IPS DF 6.9 (cell line): ENCODE measurements at places on chromosomes 2 and 18.

GRCh38 chr2:238380785-238381184 lies 45.9 kb upstream of the ASB1 start:
- H3K4me3 ChIP-seq = no peak overlapping the region
- DNase-seq = no peak
- H3K27ac ChIP-seq = no peak overlapping the region
- no peaks in the 10 kb centered on the region for H3K4me1 ChIP-seq

DNA sequence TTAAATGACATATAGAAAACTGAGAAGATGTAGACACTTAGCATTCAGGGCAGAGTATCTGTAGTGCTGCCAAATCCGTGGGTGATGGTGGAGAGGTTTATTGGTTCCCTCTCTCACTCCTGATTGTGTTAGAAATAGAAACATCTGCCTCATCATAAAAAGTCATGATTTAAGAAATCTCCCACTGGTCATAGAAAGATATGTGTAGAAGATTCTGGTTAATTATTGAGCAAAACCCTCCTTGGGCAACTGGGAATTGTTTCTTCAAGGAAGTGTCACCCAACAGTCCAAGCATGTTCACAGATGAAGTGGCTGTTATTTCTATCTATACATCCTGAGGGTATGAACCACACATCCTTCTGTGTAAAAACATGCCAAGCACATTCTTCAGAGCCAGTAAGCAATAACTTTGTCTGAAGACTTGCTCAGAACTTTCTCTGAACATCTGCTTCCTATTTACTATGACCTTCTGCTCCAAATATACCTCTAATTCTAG lies 33.6 kb upstream of the CHRNA1 start:
- no peak overlapping the region for H3K27ac ChIP-seq
- DNase-seq = no peak
- H3K4me3 ChIP-seq = no peak overlapping the region

DNA sequence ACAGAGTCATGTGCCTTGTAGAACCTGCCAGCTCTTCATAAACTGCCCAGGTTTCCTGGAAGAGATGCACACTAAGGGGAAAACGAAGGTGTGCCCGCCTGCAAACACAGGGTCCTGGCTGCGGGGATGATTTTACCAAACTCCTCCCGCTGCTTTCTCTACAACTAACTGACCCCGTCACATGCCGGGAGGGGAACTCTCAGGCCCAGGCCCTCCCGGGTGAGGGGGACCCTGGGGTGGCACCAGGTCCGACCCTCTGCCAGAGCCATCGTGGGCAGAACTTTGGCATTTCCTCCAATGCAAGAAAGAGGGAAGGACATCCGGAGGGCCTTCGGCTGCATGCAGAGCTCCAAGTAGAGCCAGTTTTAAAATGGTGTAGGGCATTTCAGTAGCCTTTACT lies 28.6 kb downstream of the CAPN13 start:
- H3K27ac ChIP-seq = no peak overlapping the region
- H3K4me1 ChIP-seq = no peaks in the 10 kb centered on the region
- DNase-seq = no peak
- H3K4me3 ChIP-seq = no peak overlapping the region

DNA sequence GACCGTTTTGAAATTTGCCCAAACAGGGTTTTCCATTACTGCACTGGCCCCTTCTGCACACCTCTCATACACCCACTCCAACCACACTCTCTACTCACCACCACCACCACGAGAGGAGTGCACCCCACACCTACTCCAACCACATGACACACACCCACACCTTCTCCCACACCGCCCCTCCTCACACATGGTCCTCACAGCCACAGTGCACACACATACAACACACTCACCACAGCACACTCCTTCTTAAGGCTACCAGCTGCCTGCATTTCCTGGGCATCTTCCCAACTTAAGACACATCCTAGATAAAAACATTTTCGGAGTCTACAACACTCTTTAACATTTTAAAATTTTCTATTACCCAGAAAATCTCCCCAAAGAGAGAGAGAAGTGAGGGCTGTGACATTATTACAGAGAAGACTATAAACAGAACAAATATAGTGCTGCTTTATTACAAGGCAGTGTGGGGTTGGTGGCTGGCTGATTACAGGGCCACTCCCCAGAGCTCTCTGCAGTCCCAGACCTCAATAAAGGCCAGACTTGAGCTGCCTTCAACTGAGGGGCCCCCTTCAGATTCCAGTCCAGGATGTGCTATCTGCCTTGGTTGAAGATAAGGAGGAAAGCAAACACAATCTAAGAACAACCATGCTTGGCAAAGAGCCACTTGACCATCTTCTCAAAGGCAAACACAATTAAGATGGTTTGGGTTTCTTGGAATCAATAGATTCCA lies 36.1 kb downstream of the NHEJ1 start:
- H3K27ac ChIP-seq = no peak overlapping the region
- no peak for DNase-seq
- H3K36me3 ChIP-seq = no peaks in the 10 kb centered on the region
- H3K4me3 ChIP-seq = no peak overlapping the region
- 0 out of 2 replicates have a peak, but pooled peaks cover 1% of the 10 kb centered on the region for H3K4me1 ChIP-seq

DNA sequence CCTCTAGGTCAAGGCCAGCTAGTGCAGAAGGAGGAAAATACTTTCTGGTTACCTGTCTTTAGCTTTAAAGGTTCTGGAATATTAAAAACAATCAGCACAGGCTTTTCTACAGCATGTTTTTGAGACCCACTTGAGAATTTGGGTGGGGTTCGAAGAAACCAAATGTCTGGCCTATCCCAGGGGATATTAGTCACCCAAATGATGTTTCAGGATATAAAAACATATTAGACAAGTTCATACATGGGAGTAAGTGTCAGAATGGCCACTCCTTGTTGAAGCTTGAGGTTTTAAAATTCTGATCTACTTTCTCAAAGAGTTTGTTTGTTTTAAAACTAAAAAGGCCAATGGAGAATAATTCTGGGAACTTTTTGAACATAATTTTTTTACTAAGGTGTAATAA lies 158.6 kb upstream of the DLX2 start:
- H3K4me3 ChIP-seq = no peak overlapping the region
- H3K27me3 ChIP-seq = no peaks in the 10 kb centered on the region
- H3K36me3 ChIP-seq = no peaks in the 10 kb centered on the region
- no peak overlapping the region for H3K27ac ChIP-seq

DNA sequence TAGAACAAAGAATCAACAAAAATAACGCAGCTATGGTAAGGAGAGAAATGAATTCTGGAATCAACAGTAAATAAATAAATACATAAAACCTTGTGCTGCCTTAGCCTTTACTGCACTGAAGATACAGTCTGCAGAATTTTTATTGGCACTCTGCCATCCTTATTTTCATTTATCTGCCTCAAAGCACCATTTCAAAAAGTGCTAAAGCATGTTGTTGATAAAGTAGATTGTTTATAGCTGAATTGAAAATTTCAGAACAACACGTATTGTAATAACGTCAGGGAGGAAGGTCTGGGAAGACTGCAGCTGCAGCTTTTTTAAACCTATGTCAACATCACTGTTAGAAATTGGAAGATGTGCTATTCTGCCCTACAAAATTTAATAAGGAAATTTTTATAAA lies 787.2 kb downstream of the PLCL1 start:
- no peak overlapping the region for H3K4me3 ChIP-seq
- H3K27me3 ChIP-seq = no peaks in the 10 kb centered on the region
- no peaks in the 10 kb centered on the region for H3K36me3 ChIP-seq
- H3K27ac ChIP-seq = no peak overlapping the region
- DNase-seq = no peak
- H3K4me1 ChIP-seq = no peaks in the 10 kb centered on the region

- H3K27me3 ChIP-seq = no peaks in the 10 kb centered on the region
- no peak for DNase-seq
- no peaks in the 10 kb centered on the region for H3K36me3 ChIP-seq
- no peak overlapping the region for H3K4me3 ChIP-seq
- no peak overlapping the region for H3K27ac ChIP-seq
- H3K4me1 ChIP-seq = no peaks in the 10 kb centered on the region
Observed at GRCh38 chr2:181902625-181903024, 11.1 kb downstream of the ITPRID2 start.

- H3K27me3 ChIP-seq = no peaks in the 10 kb centered on the region
- H3K27ac ChIP-seq = no peak overlapping the region
- H3K4me1 ChIP-seq = peaks cover 2% of the 10 kb centered on the region; the same call in 1 of the 2 replicates
- no peak overlapping the region for H3K4me3 ChIP-seq
Observed at GRCh38 chr2:23624378-23624777, 239.4 kb downstream of the KLHL29 start.

GRCh38 chr2:42979416-42979869 lies 187.1 kb upstream of the HAAO start:
- H3K27ac ChIP-seq = no peak overlapping the region
- H3K4me1 ChIP-seq = no peaks in the 10 kb centered on the region
- no peak for DNase-seq
- H3K27me3 ChIP-seq = no peaks in the 10 kb centered on the region
